Stomach (tissue), 19 donors: ENCODE measurements at places on chromosomes 7 and 10. TPM values are rescaled to one million over a fixed set of nuclear protein-coding genes. Genes with fewer than 3 reads are reported as not detected.

DNA sequence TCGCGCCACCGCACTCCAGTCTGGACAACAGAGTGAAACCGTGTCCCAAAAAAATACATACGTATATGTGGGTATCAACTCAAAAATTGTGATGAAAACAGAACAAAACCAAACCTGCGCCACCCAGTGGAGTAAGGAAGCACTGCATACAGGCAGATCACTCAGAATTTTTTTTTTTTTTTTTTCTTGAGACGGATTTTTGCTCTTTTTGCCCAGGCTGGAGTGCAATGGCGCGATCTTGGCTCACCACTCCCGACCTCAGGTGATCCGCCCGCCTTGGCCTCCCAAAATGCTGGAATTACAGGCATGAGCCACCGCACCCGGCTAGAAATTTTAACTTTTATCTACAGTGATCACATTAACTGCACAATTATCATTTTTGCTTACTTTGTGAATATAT lies 9.1 kb upstream of the TMEM236 start:
- H3K27ac ChIP-seq, result no peak overlapping the region
- DNase-seq, result peak; percentile 58
- H3K4me3 ChIP-seq, result no peak overlapping the region
- H3K27me3 ChIP-seq, result no peaks in the 10 kb centered on the region
- H3K36me3 ChIP-seq, result no peaks in the 10 kb centered on the region

GRCh38 chr10:74047871-74048270 lies 50.0 kb downstream of the VCL start:
- no peaks in the 10 kb centered on the region for H3K27me3 ChIP-seq
- H3K27ac ChIP-seq, result peak overlapping the region; percentile 33
- H3K4me1 ChIP-seq, result no peaks in the 10 kb centered on the region
- no peak for DNase-seq
- H3K36me3 ChIP-seq, result peaks cover 21% of the 10 kb centered on the region
- H3K4me3 ChIP-seq, result no peak overlapping the region

- H3K4me1 ChIP-seq, result no peaks in the 10 kb centered on the region
- H3K27ac ChIP-seq, result no peak overlapping the region
- no peaks in the 10 kb centered on the region for H3K27me3 ChIP-seq
- DNase-seq, result no peak
Measured at GRCh38 chr7:92987538-92987937, 130.2 kb downstream of the SAMD9 start.

DNA sequence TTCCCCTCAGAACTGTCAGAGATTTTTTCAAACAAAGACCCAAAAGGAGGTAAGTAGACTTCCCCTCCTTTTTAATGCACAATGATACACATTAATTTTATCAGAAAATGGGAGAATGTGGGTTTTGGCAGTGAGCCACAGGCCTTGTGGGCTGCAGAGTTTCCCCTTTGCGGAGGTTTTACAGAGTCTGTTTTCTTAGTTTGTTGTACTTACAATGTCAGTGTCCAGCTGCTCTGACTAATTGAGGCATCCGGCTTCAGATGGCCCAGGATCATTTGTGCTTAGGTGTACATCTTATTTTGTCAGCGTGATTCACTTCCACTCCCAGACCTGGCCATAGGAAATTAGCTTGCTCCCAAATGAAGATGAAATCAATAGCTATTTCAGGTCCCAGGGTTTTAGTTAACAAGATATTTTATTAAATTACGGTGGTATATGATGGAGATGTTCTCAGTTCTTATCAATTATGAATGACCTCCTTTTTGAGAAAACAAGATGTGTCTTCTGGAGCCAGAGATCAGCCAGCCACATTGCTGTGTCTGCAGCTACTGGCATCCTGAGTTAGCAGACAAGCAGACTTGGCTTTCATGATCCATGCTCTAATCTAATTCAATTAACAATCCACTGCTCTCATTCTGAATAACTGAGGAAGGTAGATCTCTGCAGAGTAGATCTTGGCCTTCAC lies 1086.6 kb upstream of the SORCS1 start:
- H3K27ac ChIP-seq, result no peak overlapping the region
- no peaks in the 10 kb centered on the region for H3K4me1 ChIP-seq
- H3K27me3 ChIP-seq, result no peaks in the 10 kb centered on the region
- peak; percentile 4 for DNase-seq
- no peak overlapping the region for H3K4me3 ChIP-seq

GRCh38 chr7:98531717-98532116 lies 85.4 kb upstream of the NPTX2 start:
- H3K27ac ChIP-seq, result no peak overlapping the region
- H3K4me1 ChIP-seq, result no peaks in the 10 kb centered on the region
- H3K36me3 ChIP-seq, result no peaks in the 10 kb centered on the region
- no peaks in the 10 kb centered on the region for H3K27me3 ChIP-seq

- no peak for DNase-seq
- no peak overlapping the region for H3K4me3 ChIP-seq
- no peaks in the 10 kb centered on the region for H3K27me3 ChIP-seq
- H3K27ac ChIP-seq, result no peak overlapping the region
- peaks cover 12% of the 10 kb centered on the region for H3K36me3 ChIP-seq
Measured at GRCh38 chr10:95889830-95890229, 17.9 kb upstream of the CC2D2B start.

DNA sequence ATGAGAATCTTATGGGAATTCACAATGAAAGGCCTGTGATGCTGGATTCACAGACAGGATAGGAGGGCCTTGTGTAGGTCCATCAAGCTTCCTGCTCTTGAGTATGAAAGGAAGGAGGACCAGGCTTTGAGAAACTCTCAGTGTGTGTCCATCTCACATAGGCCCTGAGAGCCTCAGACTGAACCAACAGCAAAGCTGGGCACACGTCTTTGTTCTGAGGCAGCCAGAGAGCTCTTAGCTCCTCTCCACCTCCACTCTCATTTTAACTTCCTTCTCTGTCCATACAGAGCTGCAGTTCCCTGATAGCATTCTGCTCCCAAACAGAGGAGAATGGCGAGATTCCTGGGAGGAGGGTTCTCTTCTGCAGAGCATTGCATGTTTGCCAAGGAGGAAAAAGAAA lies 515.6 kb downstream of the CALN1 start:
- no peak for DNase-seq
- no peaks in the 10 kb centered on the region for H3K36me3 ChIP-seq
- no peaks in the 10 kb centered on the region for H3K4me1 ChIP-seq
- no peak overlapping the region for H3K4me3 ChIP-seq
- no peak overlapping the region for H3K27ac ChIP-seq

GRCh38 chr10:74058658-74059057 lies 60.7 kb downstream of the VCL start:
- H3K27me3 ChIP-seq, result no peaks in the 10 kb centered on the region
- no peak for DNase-seq
- H3K4me1 ChIP-seq, result peaks cover 35% of the 10 kb centered on the region
- no peak overlapping the region for H3K4me3 ChIP-seq
- H3K36me3 ChIP-seq, result peaks cover under 1% of the 10 kb centered on the region

DNA sequence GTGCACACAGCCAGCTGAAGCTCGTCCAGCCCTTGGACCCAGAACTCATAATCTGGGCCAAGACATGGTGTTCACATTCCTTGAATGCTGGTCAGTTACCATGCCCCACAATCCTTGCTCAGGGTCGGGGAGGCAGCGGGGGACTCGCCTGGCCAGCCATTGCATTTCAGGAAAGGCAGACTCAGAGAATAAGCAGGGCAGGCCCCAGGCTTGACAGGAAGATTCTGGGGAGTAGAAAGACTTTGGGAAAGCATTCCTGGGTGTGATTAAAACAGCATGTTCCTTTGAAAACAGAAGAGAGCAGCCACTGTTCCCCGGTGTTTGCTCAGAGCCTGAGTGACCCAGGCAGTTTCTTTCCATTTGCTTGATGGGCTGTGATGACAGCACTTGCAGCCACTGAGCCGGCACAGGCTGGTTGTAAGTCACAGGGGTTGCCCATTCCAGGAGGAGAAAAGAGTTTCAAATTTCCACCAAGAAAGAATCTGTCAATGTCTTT lies 473.7 kb downstream of the TYW1 start:
- no peak overlapping the region for H3K4me3 ChIP-seq
- peaks cover 17% of the 10 kb centered on the region for H3K4me1 ChIP-seq
- no peak overlapping the region for H3K27ac ChIP-seq
- no peaks in the 10 kb centered on the region for H3K27me3 ChIP-seq

GRCh38 chr7:41756650-41757182 lies 53.8 kb upstream of the INHBA start:
- H3K4me1 ChIP-seq, result no peaks in the 10 kb centered on the region
- DNase-seq, result no peak
- no peaks in the 10 kb centered on the region for H3K27me3 ChIP-seq

DNA sequence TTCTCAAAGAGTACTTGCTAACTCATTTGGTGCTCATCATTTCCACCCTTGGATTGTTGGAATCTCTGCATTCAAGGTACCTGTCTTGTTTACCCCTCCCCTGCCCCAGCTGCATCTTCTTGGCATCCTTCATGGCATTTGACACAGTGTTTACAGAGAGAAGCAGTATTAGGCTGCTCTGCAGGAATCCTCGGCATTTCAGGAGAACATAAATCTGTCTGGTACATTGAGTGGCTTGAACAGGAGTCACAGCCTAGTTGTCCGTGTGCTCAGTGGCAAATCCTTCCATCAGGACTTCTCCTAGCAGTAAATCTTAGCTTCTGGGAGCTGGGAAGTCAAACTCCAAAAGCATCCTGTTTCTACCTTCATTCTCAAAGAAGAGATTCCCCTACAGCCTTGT lies 136.8 kb upstream of the YAE1 start:
- no peak for DNase-seq
- no peak overlapping the region for H3K27ac ChIP-seq
- H3K36me3 ChIP-seq, result no peaks in the 10 kb centered on the region
- H3K27me3 ChIP-seq, result no peaks in the 10 kb centered on the region

DNA sequence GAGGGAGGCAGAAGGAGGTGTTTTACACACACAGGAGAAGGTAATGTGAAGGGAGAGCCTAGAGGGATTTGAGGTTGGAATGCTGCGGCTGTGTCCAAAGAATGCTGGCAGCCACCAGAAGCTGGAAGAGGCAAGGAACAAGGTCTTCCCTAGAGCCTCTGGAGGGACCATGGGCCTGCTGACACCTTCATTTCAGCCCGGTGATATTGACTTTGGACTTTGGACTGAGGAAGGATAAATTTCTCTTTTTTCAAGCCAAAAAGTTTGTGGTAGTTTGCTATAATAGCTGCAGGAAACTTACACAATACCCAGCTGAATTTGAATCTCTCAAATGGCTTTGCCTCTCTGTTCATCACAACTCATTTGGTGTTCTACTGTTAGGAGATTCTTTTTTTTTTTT lies 34.6 kb downstream of the UBN2 start:
- H3K36me3 ChIP-seq, result peaks cover 100% of the 10 kb centered on the region
- no peak for DNase-seq
- no peak overlapping the region for H3K27ac ChIP-seq
- no peak overlapping the region for H3K4me3 ChIP-seq

DNA sequence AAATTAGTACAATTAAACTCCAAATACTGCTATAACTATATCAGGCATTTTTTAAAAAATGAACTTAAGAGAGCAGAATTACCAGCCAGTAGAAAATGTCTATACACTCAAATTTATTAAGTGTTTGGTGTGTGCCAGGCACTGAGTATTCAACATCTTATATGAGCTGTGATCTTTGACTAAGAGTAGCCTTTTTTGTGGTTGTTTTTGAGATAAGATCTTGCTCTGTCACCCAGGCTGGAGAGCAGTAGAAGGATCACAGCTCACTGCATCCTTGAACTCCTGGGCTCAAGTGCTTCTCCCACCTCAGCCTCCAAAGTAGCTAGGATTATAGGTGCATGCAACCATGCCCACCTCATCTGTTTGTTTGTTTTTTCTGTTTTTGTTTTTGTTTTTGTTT lies 102.5 kb upstream of the CELF2 start:
- H3K27ac ChIP-seq, result no peak overlapping the region
- no peaks in the 10 kb centered on the region for H3K27me3 ChIP-seq
- H3K4me1 ChIP-seq, result no peaks in the 10 kb centered on the region
- no peak overlapping the region for H3K4me3 ChIP-seq

- DNase-seq, result peak; percentile 46
- H3K27ac ChIP-seq, result no peak overlapping the region
- no peak overlapping the region for H3K4me3 ChIP-seq
- no peaks in the 10 kb centered on the region for H3K27me3 ChIP-seq
Measured at GRCh38 chr10:50614444-50615137, 9.2 kb downstream of the SGMS1 start.

DNA sequence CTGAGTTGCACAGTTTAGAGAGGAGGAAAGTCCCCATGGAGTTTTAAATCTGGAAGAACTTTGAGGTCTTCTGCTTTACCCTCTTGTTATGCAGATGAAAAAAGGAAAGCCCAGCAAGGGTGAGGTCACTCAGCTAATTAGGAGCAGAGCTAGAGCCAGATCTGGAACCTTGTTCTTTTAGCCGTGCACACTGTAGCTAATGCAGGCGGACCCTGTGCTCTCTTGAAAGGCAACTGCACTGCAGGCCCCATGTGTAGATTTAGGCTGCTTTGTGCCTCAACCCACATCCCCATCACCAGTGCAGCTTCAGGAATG lies 63.4 kb downstream of the SYPL1 start:
- no peak overlapping the region for H3K27ac ChIP-seq
- no peaks in the 10 kb centered on the region for H3K36me3 ChIP-seq
- DNase-seq, result no peak
- H3K27me3 ChIP-seq, result peaks cover 5% of the 10 kb centered on the region
- H3K4me1 ChIP-seq, result no peaks in the 10 kb centered on the region
- H3K4me3 ChIP-seq, result no peak overlapping the region

GRCh38 chr7:77258014-77258413 lies 58.4 kb upstream of the FGL2 start:
- H3K27ac ChIP-seq, result no peak overlapping the region
- no peaks in the 10 kb centered on the region for H3K36me3 ChIP-seq
- DNase-seq, result no peak
- H3K27me3 ChIP-seq, result no peaks in the 10 kb centered on the region
- H3K4me1 ChIP-seq, result no peaks in the 10 kb centered on the region

- no peaks in the 10 kb centered on the region for H3K4me1 ChIP-seq
- peaks cover 33% of the 10 kb centered on the region for H3K27me3 ChIP-seq
- no peak overlapping the region for H3K27ac ChIP-seq
- no peak overlapping the region for H3K4me3 ChIP-seq
- DNase-seq, result no peak
Measured at GRCh38 chr10:70960316-70960715, 72.0 kb upstream of the PCBD1 start.

- no peak overlapping the region for H3K27ac ChIP-seq
- H3K27me3 ChIP-seq, result no peaks in the 10 kb centered on the region
- H3K4me1 ChIP-seq, result peaks cover 19% of the 10 kb centered on the region
- no peak overlapping the region for H3K4me3 ChIP-seq
Measured at GRCh38 chr10:46523119-46523961, 33.1 kb downstream of the GPRIN2 start.

GRCh38 chr7:41431671-41432070 lies 271.2 kb downstream of the INHBA start:
- H3K4me1 ChIP-seq, result no peaks in the 10 kb centered on the region
- no peak for DNase-seq
- H3K27me3 ChIP-seq, result no peaks in the 10 kb centered on the region

GRCh38 chr10:127392351-127393235 lies 156.5 kb upstream of the NPS start:
- H3K36me3 ChIP-seq, result no peaks in the 10 kb centered on the region
- DNase-seq, result peak; percentile 12
- H3K27ac ChIP-seq, result peak overlapping the region; percentile 72
- no peaks in the 10 kb centered on the region for H3K27me3 ChIP-seq
- H3K4me3 ChIP-seq, result no peak overlapping the region

- DNase-seq, result no peak
- no peaks in the 10 kb centered on the region for H3K27me3 ChIP-seq
- no peaks in the 10 kb centered on the region for H3K36me3 ChIP-seq
Measured at GRCh38 chr7:42053834-42054233, 183.2 kb downstream of the GLI3 start.

Gene PRKCQ
- total RNA-seq, result 5.1 TPM

Gene CEP41
- 0.87 TPM for total RNA-seq

Gene SYT15
- total RNA-seq, result 85.8 TPM

Gene HDAC9
- 22.2 TPM for total RNA-seq

Gene CYP3A7
- not detected for total RNA-seq

Gene C10orf143
- total RNA-seq, result not detected

Gene SND1
- 123 TPM for total RNA-seq

Gene CCL24
- total RNA-seq, result 9.1 TPM

Gene EXOC6
- 4.1 TPM for total RNA-seq

Gene FAM25C
- not detected for total RNA-seq

Gene CALN1
- total RNA-seq, result not detected
